Activated CD8-positive, alpha-beta T cell treated with anti-CD3 and anti-CD28 coated beads, Interleukin-2, amount 10 ng/mL, durations not matched to agents 7 days and 5 days (primary cell): ENCODE measurements at places on chromosomes 2 and 18.

DNA sequence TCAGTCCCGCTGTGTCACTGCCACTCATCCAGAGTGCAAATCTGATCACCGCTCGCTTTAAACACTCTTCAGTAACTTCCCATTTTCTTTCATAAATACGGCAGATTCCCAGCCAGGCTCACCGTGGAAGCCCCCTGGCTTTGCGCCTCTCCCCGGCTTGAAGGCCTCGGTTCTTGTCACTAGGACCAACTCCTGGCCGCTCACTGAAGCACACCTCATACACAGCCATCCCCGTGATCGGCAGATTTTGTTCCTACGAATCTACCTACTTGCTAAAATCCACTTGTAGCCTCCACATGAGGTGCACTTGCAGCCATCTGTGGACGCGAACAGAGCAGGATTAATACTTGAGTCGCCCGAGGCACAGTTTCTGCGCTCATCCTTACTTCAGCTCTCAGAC is 462.4 kb upstream of the MYT1L start:
- no peaks in the 10 kb centered on the region for H3K27me3 ChIP-seq
- H3K4me3 ChIP-seq: no peak overlapping the region
- DNase-seq: no peak

DNA sequence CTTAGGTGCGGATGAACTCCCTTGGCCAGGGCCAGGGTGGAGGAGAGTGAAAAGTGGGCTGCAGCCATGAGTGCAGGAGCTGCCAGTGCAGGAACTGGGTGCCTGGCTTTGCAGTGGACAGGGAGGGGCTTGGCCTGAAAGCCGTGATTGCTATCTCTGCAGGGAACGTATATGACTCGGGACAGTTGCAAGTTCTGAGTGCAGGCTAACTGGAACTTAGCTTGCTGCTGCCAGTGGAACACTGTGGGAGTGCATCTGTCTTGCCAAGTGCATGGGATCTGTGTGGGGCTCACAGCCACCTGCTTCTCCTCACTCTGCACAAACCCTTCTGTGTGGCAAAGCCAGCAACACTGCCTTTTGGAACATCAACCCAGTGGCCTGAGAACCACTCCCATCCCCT is 36.9 kb downstream of the FLACC1 start:
- no peak overlapping the region for H3K4me3 ChIP-seq
- DNase-seq: no peak
- no peak overlapping the region for H3K27ac ChIP-seq
- peaks cover 48% of the 10 kb centered on the region for H3K36me3 ChIP-seq
- H3K4me1 ChIP-seq: no peaks in the 10 kb centered on the region

GRCh38 chr2:216688731-216689340 is 6.5 kb downstream of the IGFBP5 start:
- no peak for DNase-seq
- peaks cover 26% of the 10 kb centered on the region for H3K4me1 ChIP-seq
- no peaks in the 10 kb centered on the region for H3K36me3 ChIP-seq
- peaks cover 44% of the 10 kb centered on the region for H3K27me3 ChIP-seq
- no peak overlapping the region for H3K27ac ChIP-seq
- no peak overlapping the region for H3K4me3 ChIP-seq

GRCh38 chr18:47601581-47602272 is 328.7 kb downstream of the SMAD2 start:
- no peak overlapping the region for H3K4me3 ChIP-seq
- no peaks in the 10 kb centered on the region for H3K36me3 ChIP-seq
- no peaks in the 10 kb centered on the region for H3K4me1 ChIP-seq
- no peaks in the 10 kb centered on the region for H3K27me3 ChIP-seq

DNA sequence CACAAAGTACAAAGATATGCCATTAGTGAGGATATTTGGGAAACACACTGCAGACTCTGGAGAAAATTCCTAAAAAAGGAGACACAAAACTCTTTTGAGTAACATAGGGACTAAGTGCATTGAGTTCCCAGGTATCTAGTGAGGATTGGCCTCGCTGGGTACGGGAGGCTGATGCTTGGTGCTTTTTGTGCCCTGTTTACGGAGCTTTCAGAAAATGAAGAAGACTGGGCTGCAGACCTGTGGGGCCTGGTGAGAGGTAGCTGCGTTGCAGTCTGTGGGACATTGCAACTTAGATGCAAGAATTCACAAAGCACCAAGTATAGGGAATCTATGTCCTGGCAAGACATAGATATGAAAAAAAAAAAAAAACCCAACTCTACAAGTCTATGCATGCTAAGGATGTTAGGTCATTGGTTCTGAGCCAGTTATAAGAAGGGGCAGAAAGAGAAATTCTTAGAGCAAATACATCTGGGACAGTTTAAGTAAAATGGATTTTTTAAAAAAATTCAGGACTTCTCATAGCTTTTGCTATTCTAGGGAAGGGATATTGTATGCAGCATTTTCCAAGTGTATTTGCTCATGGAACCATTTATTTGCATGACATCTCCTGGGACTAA is 156.0 kb downstream of the SLC4A3 start:
- H3K4me1 ChIP-seq: no peaks in the 10 kb centered on the region
- H3K27me3 ChIP-seq: no peaks in the 10 kb centered on the region
- no peak overlapping the region for H3K4me3 ChIP-seq
- no peak overlapping the region for H3K27ac ChIP-seq

DNA sequence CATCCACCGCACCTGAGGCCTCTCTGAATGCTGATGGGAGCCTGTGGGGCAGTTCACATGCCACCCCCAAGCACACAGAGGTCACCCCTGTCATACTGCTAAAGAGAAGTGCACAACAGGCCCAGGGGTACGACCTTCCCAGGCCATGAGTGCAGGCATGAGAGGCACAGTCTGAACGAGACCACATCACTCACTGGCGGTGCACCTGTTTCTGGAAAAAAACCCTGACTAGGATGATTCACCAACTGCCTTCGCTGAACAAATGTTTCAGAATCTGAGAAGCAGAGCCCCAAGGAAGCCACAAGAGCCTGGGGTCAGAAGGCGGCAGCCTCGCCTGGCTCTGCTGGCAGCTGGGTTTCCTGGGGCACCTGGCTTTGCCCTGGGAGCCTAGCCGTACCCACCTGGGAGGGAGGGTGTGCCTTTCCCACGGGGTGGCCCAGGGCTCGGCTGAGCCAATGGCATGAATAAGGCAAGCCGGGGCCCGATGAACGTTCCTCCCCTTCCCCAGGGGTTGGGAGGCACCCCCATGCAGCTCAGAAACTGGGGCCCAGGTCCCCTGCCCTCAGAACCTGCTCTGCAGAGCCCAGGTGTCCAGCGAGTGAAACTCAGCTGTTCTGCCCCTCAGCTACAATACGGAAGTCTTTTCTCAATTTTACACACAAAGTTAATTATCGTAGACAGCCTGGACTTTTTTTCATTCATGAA is 73.8 kb downstream of the HDAC4 start:
- H3K27ac ChIP-seq: peak overlapping the region; percentile 89
- peaks cover 21% of the 10 kb centered on the region for H3K36me3 ChIP-seq
- DNase-seq: peak; percentile 85
- H3K4me1 ChIP-seq: peaks cover 94% of the 10 kb centered on the region
- H3K4me3 ChIP-seq: peak overlapping the region; percentile 48
- no peaks in the 10 kb centered on the region for H3K27me3 ChIP-seq

DNA sequence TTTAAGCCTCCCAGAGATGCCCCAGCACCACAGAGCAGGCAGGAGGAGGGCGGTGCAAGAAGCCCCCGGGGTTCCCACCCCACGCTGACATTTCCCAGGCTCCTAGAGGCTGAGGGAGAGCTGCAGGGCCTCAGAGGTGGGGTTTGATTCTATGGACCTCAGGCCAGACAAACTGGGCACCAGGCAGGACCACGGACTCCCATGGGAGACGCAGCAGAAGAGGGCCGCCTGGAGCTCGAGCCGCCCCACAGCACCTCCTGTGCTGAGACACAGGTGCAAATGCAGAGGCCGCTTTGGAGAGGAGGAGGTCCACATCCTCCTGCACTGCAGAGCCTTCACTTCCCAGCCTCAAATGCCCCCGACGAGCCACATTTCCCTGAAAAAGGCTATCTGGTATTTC is 62.7 kb downstream of the PSMG2 start:
- no peak overlapping the region for H3K4me3 ChIP-seq
- DNase-seq: no peak
- no peaks in the 10 kb centered on the region for H3K36me3 ChIP-seq
- no peaks in the 10 kb centered on the region for H3K27me3 ChIP-seq
- no peak overlapping the region for H3K27ac ChIP-seq
- no peaks in the 10 kb centered on the region for H3K4me1 ChIP-seq

DNA sequence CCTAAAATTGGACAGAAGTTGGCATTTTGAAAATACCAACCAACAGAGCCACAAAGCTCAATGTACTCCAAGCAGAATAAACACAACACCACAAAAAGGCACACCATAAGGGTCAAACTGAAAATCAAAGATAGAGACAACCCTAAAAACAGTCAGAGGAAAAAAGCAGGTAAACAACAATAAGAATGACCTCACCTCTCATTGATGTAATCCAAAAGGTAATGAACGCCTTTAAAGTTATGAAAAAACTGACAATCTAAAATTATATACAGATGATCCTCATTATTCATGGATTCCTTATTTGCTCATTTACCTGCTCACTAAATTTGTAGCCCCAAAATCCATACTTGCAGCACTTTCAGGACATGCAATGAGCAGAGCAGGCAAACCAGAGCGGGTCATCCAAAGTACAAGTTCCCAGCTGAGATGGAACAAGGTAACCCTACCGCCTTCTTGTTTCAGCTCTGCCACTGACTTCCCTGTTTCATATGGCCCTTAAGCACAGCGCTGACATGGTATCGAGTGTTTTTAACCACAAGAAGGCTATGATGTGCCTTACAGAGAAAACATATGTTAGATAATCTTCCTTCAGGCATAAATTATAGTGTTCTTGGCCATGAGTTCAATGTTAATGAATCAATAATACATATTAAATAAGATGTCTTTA is 17.0 kb downstream of the RTN4 start:
- H3K4me1 ChIP-seq: peaks cover 37% of the 10 kb centered on the region
- H3K27me3 ChIP-seq: no peaks in the 10 kb centered on the region
- peak; percentile 36 for DNase-seq
- no peak overlapping the region for H3K4me3 ChIP-seq

- no peak overlapping the region for H3K4me3 ChIP-seq
- peaks cover 5% of the 10 kb centered on the region for H3K27me3 ChIP-seq
- no peaks in the 10 kb centered on the region for H3K36me3 ChIP-seq
- no peak overlapping the region for H3K27ac ChIP-seq
- DNase-seq: no peak
Measured at GRCh38 chr2:19801367-19802080, 100.3 kb downstream of the TTC32 start.

GRCh38 chr2:24919506-24920097 is 435 bp downstream of the ADCY3 start:
- H3K4me1 ChIP-seq: peaks cover 40% of the 10 kb centered on the region
- DNase-seq: no peak
- no peaks in the 10 kb centered on the region for H3K27me3 ChIP-seq
- H3K27ac ChIP-seq: peak overlapping the region; percentile 86
- peak overlapping the region; percentile 94 for H3K4me3 ChIP-seq

DNA sequence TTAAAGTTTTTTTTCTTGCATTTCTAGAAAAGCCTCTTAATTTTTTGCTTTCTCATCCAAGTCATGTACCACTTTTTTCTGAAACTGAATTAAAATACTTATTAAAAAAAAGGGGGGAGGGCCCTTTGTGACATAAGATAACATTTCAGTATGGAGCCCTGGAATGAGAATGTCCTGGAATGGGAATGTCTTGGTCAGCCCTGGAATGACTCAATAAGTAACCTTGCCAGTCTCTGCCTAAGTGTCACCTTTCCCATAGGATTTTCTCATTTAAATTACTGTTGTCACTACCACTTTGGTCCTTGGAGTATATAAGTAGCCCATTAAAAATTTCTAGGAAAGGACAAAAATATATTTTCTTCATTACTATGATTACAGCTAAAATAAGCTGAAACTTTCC is 4.7 kb downstream of the UBXN2A start:
- H3K4me3 ChIP-seq: no peak overlapping the region
- no peak overlapping the region for H3K27ac ChIP-seq
- no peak for DNase-seq
- peaks cover 9% of the 10 kb centered on the region for H3K36me3 ChIP-seq
- H3K4me1 ChIP-seq: peaks cover 15% of the 10 kb centered on the region
- no peaks in the 10 kb centered on the region for H3K27me3 ChIP-seq

GRCh38 chr2:6960659-6961058 is 43.4 kb downstream of the RNF144A start:
- peaks cover 65% of the 10 kb centered on the region for H3K36me3 ChIP-seq
- peaks cover 33% of the 10 kb centered on the region for H3K4me1 ChIP-seq
- DNase-seq: peak; percentile 21
- no peaks in the 10 kb centered on the region for H3K27me3 ChIP-seq
- peak overlapping the region; percentile 44 for H3K27ac ChIP-seq
- no peak overlapping the region for H3K4me3 ChIP-seq

- H3K27me3 ChIP-seq: no peaks in the 10 kb centered on the region
- no peaks in the 10 kb centered on the region for H3K4me1 ChIP-seq
- H3K27ac ChIP-seq: no peak overlapping the region
- DNase-seq: no peak
- H3K36me3 ChIP-seq: no peaks in the 10 kb centered on the region
- no peak overlapping the region for H3K4me3 ChIP-seq
Measured at GRCh38 chr2:13662055-13662454, 945.3 kb downstream of the TRIB2 start.

DNA sequence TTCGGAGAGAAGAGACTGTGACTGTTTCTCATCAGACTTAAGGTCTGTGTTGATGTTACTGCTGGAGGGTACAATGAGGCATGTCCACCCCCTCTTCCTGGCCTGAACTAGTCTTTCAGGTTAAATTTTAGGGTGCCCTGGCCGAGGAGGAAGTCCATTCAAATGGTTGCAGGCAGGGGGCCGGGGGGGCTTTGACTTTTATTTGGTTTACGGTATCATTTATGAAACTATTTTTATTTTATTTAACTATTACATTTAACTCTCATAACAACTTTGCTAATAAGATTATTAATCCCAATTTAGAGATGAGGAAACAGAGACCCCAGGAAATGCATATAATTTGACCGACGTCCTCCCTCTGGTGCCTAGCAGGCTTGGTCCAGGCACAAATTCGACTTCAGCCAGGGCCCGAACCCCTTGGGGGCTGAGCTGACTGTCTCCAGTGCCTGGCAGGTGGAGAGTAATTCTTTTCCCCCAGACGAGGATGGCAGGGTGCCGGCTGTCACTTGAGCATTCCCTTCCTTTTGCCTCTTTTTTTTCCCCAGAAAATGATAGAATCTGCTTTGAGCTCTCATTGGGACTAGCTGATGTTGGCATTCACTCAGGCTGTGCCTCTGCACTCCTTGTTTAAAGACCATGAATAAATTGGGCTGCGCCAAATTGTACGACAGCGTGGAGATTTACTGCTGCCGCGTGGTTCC is 255.3 kb upstream of the SALL3 start:
- no peaks in the 10 kb centered on the region for H3K4me1 ChIP-seq
- no peak overlapping the region for H3K4me3 ChIP-seq
- H3K27ac ChIP-seq: no peak overlapping the region
- DNase-seq: no peak
- peaks cover 17% of the 10 kb centered on the region for H3K27me3 ChIP-seq
- H3K36me3 ChIP-seq: no peaks in the 10 kb centered on the region

DNA sequence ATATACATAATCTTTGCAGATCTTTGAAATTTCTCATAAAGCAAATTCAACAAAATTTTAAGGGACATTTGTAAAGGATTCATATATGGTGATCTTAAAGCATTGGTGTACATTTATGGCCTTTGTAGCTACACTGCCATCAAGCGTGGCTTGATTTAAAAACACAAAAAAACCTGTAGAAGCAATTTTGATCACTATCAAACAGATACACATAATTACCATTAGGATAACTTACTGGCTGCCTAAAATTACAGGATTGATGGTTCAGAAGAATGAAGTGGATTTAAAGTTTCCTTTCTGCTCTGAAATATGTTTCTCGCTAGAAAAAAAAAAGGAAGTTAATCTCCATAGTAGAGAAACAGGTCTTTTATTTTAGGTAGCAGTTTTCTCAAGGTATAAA is 31.4 kb downstream of the MAPRE2 start:
- H3K4me3 ChIP-seq: no peak overlapping the region
- H3K27me3 ChIP-seq: no peaks in the 10 kb centered on the region
- H3K4me1 ChIP-seq: peaks cover 9% of the 10 kb centered on the region
- H3K27ac ChIP-seq: no peak overlapping the region
